Activated naive CD8-positive, alpha-beta T cell treated with anti-CD3 and anti-CD28 coated beads for 36 hours (primary cell): ENCODE measurements at places on chromosomes 16 and 17. TPM values are rescaled to one million over a fixed set of nuclear protein-coding genes. Genes with fewer than 3 reads are reported as not detected.

Gene CHST5
- total RNA-seq = not detected

Gene PCGF2
- total RNA-seq = 0.74 TPM

Gene MYH13
- total RNA-seq = not detected

Gene TBC1D3K
- total RNA-seq = not detected

Gene GAS2L2
- 0.43 TPM for total RNA-seq

Gene PPP1R1B
- not detected for total RNA-seq

Gene TNFRSF13B
- total RNA-seq = 0.31 TPM

Gene CBX4
- total RNA-seq = 18.2 TPM

Gene PHOSPHO1
- not detected for total RNA-seq

DNA sequence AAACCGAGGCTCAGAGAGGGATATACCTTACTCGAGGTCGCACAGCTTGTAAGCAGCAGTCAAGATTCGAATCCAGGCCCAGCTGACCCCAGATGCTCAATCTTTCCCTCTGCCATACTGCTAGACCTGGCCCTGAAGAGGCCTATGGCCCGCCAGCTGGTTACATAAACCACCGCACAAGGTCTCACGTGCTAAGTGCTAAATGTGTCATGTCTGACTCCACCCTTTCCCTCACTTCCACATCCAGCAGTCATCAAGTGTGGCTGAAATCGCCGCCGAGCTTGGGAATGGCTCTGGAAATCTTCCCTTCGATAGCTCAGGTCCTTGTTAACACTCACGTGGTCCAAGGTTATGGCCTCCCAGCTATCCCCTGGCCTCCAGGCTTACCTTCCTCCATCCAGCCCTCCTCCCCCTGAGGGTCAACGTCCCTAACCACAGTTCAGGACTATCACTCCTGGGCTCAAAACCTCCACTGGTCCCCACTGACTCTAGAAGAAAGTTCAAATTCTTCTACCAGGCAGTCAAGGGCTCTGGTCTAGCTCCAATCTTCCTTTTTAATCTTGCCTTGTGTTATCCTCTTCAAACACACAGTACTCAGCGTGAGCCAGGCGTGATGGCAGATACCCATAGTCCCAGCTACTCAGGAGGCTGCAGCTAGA, 3.5 kb downstream of the ZBTB4 start:
- DNase-seq = no peak

- no peak for DNase-seq
Measured at GRCh38 chr17:9261081-9262012, 240.0 kb downstream of the NTN1 start.

- DNase-seq = no peak
Measured at GRCh38 chr16:83912519-83913244, 13.8 kb downstream of the MLYCD start.

GRCh38 chr16:72105978-72106377, 12.3 kb downstream of the DHX38 start:
- no peak for DNase-seq

DNA sequence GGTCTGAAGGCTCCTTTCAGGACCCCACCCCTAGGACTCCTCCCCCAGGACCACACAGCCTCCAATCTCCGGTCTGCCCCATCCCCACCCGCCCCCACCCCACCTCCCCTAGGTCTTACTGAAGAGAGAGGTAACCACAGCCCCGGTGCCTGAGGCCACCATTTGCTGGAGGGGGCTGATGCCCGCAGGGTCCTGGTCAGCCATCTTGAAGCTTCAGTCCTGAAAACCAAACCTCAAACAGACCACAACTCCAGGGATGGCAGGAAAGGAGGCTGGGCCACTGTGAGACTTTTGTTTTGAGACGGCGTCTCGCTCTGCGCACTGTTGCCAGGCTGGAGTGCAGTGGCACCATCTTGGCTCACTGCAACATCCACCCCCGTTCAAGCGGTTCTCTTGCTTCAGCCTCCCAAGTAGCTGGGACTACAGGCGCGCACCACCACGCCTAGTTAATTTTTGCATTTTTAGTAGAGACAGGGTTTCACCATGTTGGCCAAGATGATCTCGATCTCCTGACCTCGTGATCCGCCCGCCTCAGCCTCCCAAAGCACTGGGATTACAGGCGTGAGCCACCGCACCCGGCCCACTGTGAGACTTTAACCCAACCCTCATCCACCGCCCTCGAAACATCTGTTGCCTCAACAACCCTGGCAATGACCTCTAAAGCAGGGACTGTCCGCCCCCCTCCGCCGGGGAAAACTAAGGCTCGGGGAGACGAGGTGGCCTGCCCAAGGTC, 1.1 kb downstream of the SLC25A39 start:
- no peak for DNase-seq

DNA sequence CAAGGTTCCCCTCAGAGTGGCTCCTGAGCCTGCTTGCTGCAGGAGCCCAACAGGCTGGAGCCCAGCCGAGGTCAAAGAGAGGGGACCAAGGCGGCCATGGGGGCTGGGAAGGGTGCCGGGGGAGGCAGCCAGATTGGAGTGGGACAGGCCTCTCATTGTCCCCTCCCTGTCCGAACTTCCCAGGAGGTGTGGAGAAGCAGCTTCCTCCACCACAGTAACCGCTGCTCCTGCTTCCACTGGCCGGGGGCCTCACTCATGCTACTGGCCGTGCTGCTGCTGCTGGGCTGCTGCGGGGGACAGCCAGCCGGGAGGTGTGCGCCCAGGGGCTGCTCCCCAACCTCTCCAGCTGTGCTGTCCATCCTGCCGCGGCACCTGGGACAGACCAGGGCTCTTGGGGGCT, 29.3 kb downstream of the TMEM94 start:
- DNase-seq = no peak

DNA sequence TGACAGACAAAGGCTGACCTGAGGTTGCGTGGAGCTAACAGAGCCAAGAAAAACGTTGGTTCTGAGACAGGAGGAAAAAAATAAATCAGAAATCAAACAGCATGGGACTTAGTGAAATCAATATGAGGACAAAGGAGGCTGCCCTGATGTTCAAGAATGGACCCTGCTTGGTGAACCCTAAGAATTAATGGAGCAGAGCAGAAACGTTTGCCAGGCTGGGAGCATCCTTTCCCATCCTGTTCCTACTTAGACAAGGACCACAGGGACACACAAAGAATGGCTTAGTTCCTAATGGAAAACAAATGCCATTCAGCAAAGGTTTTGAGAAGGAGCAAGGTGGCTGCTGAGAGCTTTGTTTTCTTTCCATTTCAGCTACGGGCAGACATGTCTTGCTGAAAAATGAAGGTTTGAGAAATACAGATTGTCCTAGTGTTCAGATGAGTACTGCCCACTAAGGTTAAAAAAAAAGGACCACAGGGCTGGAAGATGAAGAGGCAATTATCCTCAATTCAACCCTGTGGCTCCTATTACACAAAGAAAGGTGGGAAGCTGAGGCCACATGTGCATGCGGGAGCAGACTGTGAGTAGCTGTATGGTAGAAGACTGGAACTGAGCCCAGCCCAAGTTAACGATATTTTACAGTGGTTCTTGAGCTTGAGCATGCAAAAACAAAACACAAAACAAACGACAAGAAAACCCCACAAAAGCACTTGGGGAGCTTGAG, 230.1 kb downstream of the SLC39A11 start:
- DNase-seq = no peak

GRCh38 chr17:36791150-36791941, 145.9 kb upstream of the LHX1 start:
- DNase-seq = no peak

- DNase-seq = no peak
Measured at GRCh38 chr17:79748295-79749099, 17.8 kb downstream of the ENPP7 start.

DNA sequence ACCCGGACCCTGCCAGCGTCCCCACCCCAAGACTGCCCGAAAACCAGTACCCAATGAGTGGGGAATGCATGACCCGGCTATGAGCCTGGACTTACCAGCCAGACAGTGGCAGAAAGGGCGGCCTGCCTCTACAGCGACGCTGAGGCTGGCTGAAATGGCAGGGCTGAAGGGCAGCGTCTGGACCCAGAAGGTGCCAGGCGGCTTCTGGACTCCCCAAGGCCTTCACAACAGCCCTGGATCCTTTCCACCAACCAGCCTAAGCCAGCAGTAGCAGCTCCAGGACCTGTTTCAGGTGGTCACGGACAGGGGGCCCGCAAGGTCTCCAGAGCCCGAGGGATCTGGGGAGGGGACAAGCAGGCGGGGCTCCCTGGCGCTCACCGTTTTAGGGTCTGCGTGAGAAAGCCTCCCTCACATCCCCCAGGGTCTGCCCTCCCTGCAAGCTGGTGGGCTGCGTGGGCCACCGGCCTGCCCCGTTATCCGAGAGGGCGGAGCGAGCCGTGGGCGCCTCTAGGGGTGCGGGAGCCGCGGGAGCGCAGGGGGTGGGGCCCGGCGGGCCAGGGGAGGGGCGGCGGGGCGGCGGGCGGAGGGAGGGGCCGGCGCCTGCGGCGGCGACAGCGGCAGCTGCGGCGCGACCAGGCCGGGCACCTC, at the start of gene RIPOR1:
RIPOR1 (plus strand) TSS at position 608 of the 648 bp plus-strand sequence. CDS start 9,618 bp downstream, outside the sequence.
- peak; percentile 49 for DNase-seq

- no peak for DNase-seq
Measured at GRCh38 chr16:4272114-4272956, 488 bp downstream of the TFAP4 start.

DNA sequence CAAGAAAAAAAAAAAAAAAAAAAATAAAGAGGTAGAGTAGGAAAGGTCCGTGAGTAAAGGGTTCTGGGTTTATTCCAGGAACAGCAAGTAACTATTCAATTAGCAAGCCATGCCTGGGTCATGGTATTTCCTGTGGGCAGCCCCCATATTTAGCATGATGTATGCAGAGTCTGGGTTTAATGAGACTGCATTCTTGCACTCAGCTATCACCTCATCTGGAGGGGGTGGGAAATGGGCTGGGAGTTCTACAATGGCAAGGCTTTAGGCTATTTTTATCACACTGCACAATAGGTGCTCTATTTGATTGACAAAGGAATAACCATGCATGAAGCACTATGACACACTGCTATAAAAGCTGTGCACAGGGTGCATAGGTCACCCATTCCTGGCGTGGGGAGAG, 104.0 kb upstream of the CCL2 start:
- DNase-seq = no peak

DNA sequence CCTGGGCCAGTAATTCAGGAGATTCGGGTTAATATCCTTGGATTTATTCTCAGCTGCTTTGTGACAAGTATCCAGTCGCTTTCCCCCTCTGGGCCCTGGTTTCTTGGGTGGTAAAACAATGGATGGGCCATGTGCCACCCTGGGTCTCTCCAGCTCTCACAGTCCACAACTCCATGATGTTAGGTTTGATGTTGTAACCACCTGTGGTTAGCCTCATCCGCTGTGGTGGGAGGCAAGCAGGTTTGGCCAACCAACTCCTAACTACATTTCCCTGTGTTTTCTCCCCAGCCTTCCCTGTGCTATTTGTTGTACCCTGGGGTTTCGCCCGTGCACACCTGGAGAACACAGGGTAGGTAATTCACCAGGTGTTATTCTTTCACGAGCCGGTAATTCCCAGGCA, 35.1 kb downstream of the GLP2R start:
- DNase-seq = no peak
